ENCODE measurements at places on chromosomes 11 and 22.

GRCh38 chr22:46125816-46126765 lies 24.2 kb upstream of the PPARA start:
- DNase-seq, result no peak

GRCh38 chr22:29258407-29259252 lies 9.2 kb downstream of the RHBDD3 start:
- no peak for DNase-seq

DNA sequence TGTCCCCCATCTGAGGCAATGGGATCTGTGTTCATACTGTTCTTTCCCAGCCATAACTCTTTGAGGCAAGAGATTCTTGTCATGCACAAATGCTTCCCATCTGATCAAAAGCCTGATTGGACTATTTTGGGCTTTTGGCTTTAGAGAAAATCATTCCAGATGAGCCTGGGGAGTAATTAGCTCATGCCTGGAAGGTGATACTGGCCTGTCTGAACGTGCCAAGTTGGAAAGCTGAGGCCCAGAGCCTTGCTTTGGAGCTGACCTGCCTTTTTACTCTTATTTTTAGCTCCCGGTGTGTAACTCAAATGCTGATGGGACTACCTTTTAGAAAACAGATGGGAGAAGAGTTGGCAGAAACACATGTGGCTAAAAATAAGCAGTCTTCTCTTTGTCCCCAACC lies 105.0 kb downstream of the DBX1 start:
- DNase-seq, result no peak

GRCh38 chr11:10763766-10764165 lies 12.7 kb downstream of the CTR9 start:
- no peak for DNase-seq

- DNase-seq, result no peak
Measured at GRCh38 chr11:120352405-120352804, 16.2 kb downstream of the ARHGEF12 start.

DNA sequence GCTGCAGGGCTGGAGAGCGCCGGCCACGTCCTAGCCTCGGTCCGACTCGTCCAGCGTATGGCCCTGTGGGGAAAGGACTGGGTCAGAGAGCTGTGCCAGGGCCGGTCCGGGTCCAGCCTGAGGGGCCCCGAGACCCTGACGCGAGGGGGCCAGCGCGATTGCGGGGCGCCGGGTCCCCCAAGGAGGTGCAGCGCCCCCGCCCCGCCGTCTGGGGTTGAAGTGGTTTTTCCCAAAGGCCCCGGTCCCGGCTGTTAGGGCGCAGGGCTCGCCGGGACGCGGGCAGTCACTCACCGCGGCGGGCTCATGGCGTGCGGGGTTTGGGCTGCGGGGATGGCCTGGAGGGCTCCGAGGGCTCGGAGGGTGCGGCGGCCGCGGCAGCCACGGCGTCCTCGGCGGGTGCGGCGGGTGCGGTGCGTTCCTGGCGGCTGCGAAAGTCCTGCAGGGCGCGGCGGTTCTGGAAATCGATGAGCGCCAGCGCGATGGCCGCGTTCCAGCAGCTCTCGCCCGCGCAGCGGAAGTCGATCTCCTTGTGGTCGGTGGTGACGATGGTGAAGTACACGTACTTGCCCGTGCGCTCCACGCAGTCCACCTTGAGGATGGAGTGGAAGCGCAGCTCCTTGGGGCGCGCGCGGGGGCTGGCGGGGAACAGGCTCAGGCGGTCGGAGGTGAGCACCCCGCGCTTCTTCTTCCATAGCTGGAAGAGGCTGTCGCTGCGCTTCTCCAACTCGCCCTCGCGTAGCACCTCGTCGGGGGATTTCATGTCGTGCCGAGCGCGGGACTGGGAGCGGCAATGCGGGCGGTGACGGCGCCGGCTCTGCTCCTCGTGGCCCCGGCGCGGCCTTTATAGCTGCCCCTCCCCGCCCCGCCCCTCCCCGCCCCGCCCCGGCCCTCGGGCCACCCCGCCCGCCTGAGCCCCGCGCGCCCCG lies at the start of gene PHLDA2:
TSS of gene PHLDA2 (minus strand) at position 816 of the 926 bp plus-strand sequence. CDS start at position 760, 56 bp downstream.
- DNase-seq, result peak; percentile 78

DNA sequence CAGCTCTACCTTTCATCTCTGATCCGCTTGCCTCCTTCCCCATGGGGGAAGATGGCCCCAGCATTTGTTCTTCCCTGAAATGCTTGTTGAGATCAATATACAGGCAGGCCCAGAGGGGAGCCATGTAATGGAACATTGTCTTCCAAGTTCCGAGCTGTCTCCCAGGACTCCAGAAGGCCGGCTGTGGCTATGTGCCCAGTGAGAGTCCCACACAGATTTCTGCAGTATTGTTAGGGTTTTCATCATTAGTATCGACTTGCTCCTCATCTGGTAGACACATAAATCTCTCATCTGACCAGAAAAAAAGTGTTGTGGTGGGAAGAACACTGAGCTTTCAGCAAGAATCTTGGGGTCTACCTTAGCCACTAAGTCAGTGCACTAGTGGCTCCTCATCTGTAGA lies 163.4 kb downstream of the TRIM29 start:
- no peak for DNase-seq

DNA sequence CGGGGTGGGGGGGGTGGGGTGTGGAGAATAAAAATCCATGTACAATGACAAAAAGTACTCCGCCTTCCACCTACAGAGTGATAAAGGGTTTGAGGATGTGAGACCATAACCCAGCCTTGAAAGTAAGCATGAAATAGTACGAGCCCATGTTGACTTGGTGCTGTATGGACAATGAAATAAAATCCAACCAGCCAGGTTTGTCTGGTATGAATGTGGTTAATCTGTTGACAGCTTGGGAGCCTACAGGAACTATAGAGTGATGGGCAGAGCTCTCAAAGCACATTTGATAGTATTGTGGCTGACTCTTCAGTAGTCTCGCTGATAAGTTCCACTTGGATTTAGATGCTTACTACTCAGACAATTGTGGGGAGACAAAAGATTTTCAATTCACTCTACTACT lies 48.8 kb upstream of the CD44 start:
- DNase-seq, result no peak

GRCh38 chr11:414318-414857 lies 411 bp downstream of the SIGIRR start:
- no peak for DNase-seq

- DNase-seq, result no peak
Measured at GRCh38 chr11:4202749-4203148, 108.2 kb downstream of the RRM1 start.

GRCh38 chr22:43038325-43038724 lies 23.4 kb upstream of the PACSIN2 start:
- DNase-seq, result no peak

- DNase-seq, result no peak
Measured at GRCh38 chr11:43545610-43546009, 134.9 kb upstream of the HSD17B12 start.

GRCh38 chr11:66418168-66418985 lies 2.5 kb upstream of the NPAS4 start:
- peak; percentile 87 for DNase-seq

DNA sequence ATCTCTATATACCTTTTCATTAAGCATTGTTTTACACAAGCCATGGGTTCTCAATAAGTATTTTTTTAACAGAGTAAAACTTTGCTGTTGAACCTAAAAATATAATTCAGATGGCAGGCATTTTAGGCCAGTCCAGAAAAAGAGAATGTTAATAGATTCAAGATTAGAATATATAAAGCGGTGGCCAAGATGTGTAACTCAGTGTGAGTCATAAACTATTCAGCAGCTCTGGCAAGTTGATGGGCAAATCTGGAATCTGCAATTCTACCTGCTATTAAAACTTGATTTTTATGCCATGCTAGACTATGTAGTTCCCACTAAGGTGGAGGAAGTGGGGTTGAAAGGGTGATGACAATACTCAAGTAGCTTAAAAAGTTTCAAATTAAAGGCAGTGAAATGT lies 45.4 kb downstream of the CASP12 start:
- DNase-seq, result no peak

- DNase-seq, result no peak
Measured at GRCh38 chr11:73940801-73941570, 9.8 kb upstream of the DNAJB13 start.

- no peak for DNase-seq
Measured at GRCh38 chr11:80350541-80350940, 909.7 kb upstream of the TENM4 start.

DNA sequence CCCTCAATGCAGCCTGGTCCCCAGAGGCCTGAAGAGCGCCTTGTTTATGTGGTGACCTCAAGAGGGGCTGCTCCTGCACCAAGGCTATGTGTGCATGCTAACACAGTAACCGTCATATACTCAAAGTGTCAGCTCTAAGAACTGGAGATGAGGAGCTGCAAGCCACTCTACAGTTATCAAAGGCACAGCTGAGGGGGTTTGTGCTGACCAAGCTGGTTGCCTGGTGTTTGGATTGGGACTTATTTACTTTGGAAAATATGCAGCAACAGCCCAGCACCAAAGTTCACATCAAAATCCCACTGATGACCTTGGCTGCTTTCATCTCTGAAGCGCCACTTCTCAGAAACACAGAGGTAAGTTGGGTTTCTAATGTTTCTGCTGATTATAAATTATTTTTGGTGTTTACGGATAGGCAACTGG lies at the start of gene SERPIND1:
TSS of gene SERPIND1 (plus strand) at position 321 of the 420 bp plus-strand sequence. CDS start 5,200 bp downstream, outside the sequence.
- DNase-seq, result no peak

GRCh38 chr11:45048870-45049691 lies 97.4 kb upstream of the PRDM11 start:
- no peak for DNase-seq

- peak; percentile 51 for DNase-seq
Measured at GRCh38 chr22:22110548-22111266, 128.1 kb upstream of the TOP3B start.

- no peak for DNase-seq
Measured at GRCh38 chr22:48428631-48429371, 1398.9 kb downstream of the BRD1 start.

DNA sequence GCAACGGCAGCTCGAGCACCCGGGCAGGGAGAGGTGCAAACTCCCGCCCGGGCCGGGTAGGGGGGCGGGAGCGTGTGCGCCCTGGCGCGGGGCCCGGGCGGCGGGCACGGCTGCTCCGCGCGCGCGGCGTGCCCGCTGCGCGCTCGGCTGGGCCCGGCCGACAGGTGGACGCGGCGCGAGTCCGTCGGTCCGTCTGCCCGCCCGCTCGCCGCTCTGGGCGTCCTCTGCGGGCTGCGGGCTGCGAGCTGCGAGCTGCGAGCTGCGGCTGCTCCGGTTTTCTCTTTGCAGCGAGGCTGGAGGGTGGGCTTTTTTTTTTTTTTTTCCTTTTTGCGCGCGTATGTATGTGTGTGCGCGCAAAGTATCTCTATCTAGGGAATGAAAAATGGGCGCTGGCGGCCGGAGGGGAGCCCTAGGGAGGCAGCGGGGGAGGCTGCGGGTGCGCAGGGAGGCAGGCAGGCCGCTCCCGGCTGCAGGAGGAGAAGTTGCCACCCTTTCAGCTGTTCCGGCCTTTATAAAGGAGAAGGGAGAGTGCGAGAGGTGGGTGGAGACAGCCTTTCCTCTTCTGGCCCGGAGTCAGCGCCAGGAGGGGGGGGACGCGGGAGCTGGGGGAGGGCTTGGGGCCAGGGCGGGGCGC lies at the start of gene PDGFB:
TSS of gene PDGFB (minus strand) at position 487 of the 634 bp plus-strand sequence. CDS start 1,019 bp downstream, outside the sequence.
- peak; percentile 86 for DNase-seq

DNA sequence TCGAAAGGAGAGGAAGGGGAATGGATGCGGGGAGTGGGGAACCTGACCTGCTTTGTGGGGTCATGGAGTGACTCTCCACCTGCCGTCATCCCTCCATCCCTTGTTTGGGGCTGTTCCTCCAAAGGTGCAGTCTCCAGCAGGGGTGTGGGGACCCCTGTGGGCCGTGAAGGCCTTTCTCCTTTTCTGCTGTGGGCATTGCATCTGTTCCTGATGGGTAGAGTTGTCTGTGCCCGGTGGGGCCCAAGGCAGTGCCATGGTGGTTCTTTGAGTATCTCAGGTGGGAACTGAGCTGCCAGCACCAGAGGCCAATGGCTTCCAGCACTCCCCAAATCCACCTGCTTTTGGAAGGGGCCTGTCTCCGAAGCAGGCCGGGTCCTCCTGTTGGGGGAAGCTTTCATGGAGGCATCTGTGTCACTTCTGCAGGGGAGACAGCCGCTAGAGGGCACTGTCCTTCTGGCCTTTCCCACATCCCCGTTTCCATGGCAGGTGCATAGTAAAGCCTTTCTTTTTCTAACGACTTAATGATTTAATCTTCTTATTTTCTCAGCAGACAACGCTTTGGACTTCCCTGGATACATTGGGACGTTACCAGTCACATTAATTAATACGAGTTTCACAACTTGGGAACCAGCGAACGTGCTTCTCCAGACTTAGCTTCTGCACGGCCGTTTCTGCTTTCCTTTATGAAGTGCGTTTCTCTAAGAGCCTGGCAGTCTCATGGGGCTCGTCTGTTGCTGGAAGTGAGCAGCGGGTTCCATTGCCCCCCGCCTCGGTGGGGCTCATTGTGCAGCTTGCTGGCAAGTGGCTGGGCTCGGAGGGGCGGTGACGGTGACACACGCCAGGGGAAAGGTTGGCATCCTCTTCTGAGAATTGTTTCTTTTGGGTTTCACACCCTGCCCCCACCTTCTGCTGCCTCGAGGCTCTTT lies 57.1 kb downstream of the PARVB start:
- DNase-seq, result peak; percentile 70

DNA sequence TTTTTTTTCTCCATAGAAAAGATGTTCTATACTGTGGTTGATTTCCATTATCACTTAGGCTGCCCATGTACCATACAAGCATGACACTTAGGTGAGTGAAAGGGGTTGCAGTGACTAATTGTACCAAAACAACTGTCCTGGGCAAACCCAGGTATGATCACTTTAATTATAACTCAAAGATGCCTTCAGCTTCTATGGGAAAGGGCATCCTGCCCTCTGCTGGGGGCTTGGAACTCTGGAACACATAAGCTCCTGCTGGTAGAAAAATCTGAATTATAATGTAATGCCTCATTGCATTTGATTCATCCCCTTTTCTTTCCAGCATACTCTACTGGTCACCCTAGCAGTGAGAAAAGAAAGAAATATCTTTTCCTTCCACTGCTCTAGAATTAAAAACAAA lies 206.3 kb downstream of the DDX10 start:
- DNase-seq, result peak; percentile 59

DNA sequence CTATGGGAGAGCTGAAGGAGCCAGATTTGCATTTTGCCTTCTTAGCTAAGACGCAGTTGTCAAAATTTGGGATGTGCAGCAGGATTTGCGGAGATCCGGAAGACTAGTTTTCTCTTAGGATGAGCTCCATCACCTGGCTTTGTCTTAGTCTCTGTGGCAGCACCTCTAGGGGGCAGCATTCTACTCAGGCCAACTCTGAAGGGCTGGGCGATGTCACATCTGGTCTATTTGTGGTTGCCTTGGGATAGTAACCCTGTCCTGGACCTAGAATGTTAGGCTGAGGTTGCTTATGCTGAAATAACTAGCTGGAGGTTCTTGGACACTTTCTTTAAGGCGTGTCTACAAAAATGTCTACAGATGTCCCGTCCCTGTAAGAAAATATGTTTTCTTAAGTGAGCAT lies 116.2 kb downstream of the FAT3 start:
- peak; percentile 15 for DNase-seq

All from RPMI8226 (cell line).